ENCODE measurements at places on chromosomes 2 and 18.

GRCh38 chr2:152396051-152396511, 61.1 kb downstream of the FMNL2 start:
- no peak for DNase-seq

DNA sequence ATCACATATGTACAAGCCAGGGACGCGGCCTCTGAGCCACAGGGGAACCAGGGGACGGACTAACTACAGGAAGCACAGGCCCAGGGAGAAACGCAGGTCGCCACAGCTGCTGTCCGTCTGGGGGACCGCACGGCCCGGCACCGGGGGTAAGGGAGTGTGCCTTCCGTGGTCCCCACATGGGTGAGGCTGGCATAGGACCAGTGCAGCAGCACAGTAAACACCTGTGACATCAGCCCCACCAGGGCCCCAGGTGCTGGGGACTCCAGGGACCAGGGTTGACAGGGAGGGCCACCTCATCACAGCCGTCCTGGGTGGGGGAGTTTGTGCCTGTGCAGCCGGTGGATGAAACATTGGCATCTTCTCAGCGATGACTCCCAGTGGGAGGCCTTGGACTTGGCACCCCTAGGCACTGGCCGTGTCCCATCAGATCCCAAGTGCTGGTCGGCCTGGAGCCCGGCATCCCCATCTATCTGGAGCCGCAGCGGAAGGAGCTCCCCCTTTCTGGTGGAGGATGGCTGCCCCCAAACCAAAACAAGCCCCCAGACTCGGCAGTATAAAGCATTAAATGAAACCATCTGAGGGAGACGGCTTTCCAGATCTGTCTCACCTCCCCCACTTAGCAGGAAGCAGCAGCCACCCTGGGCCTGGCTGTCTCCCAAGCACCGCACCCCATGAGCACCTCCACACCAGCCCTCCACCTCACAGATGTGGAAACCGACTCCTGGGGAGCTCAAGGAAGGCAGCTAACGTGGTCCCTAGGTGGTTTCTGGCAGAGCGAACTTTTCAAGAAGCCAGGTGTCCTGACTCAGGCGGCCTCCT, 22.5 kb downstream of the AQP12A start:
- no peak for DNase-seq

DNA sequence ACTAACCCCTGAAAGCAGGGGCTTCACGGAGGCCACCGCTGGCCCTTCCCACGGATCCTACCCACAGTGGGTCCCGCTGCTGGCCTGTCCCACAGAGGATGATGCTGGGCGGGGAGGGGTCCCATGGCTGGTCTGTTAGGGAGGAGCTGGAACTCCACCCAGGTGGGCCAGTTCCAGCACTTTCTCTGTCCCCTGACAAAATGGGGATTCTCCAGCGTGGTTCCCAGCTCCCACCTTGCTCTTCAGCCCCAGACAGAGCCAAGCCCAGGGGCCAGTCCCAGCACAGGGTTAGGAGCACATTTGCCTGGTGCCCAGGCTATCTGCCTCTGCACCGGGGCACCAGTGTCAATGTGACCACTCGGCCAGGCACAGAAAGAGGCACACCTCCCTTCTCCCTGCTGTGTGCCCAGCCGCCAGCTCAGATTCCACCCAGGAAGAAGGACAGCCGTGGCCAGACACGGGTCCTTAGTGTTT, 50.0 kb downstream of the ANKMY1 start:
- DNase-seq = no peak

DNA sequence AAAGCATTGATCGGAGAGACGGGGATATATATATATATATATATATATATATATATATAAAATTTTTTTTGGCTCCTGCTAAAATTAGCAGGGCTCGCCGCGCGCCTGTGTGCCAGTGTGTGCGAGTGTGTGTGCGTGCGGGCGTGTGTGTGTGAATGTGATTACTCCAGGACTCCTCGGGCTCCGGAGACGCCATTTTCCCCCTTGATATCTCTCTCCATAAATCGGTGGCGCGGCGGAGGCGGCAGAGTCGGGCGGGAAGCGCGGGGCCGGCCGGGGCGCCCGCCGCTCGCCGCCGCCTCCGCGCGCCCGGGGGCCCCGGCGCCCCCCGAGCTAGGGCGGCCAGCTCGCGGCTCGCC, 795 bp upstream of the SETBP1 start:
- DNase-seq = peak; percentile 38

- DNase-seq = no peak
Measured at GRCh38 chr2:128607440-128607839, 288.8 kb upstream of the HS6ST1 start.

GRCh38 chr18:68665628-68666027, 49.3 kb downstream of the TMX3 start:
- no peak for DNase-seq

DNA sequence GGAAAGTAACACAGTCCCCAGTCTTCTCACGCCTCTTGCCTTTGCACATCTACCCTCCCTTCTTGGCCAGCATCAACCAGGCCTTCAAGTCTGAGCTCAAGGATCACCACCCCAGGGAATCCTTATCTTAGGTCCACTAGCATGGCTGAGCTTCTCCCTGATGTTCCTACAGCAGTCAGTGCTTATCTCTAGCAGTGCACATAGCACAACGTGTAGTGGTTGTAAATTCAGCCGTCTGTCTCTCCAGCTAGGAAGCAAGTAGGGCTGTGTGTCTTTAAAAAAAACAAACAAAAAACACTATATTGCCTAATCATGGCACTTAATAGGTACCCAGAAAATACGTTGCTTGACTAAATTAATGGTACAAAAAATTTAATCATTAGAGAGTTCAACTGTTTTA, 29.2 kb downstream of the KCNG3 start:
- no peak for DNase-seq

GRCh38 chr2:46540496-46541331, 61.3 kb downstream of the TMEM247 start:
- DNase-seq = no peak

GRCh38 chr18:50014606-50015005, 180.3 kb downstream of the MYO5B start:
- no peak for DNase-seq

DNA sequence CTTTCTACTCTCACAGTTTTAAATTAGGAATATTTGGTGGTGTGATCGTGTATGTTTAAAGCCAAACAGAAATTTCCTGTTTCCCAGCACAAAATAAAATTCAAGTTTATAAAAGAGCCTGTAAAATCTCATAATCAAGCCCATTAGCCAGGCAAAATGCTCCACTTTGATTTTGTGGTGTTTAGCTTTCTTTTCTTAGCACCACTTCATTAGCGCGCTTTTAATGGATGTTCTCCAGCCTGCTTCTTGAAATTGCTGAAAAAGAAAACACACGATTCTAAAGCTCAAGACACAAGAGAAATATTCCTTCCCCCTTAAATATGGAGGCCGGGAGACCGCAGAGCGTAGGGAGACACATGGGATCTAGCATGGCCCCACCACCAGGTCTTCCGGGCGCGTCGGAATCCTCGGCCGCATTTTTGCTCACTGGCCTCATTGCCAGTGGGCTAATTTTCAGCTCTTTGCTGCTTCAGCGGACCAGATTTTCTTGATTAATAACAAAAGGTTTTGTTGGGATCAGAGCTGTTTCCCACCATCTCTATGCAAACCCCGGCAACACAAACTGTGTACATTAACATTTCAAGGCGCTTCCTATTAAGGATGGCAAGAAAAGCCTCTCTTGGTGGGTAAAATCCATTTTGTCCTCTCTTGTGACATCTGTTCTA, 40.4 kb upstream of the ID2 start:
- DNase-seq = no peak

GRCh38 chr2:230904856-230905447, 20.1 kb downstream of the GPR55 start:
- DNase-seq = no peak

DNA sequence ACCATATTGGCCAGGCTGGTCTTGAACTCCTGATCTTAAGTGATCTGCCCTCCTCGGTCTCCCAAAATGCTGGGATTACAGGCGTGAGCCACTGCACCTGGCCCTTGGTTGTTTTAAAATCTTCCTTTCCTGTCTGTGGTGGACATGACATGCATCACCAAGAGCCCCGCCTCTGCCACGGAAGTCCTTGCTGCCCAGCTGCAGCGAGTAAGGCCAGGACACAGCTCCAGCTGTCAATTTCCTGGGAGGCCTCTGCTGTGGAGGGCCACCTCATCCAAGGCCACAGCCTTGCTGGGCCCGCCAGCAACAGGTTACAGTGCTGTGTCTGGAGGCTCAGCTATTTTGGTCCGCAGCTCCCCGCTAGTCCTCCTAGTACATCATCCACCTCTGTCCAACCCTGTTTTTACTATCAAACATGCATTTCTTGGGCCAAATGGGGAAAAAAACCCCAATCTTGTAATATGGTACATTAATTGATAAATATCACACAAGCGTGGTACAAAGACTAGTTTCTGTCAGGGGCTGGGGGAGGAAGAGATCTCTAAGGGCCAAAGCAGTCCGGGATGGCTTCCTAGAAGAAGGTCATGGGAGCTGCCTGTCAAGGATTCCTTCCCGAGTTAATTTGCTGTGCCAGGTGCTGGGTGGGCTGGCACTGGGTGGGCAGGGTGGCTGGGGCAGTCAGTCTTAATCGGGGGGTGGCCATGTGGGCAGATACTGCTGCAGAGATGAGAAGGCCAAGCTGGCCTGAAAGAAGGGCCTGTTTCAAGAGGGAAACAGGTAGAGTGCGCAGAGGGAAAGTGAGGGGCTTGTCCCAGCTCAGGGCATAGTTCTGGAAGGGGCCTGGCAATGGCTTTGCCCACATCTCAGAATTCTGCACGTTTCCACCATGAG, 100.5 kb downstream of the INHBB start:
- DNase-seq = no peak

GRCh38 chr2:186559848-186560247, 30.0 kb upstream of the ITGAV start:
- no peak for DNase-seq

DNA sequence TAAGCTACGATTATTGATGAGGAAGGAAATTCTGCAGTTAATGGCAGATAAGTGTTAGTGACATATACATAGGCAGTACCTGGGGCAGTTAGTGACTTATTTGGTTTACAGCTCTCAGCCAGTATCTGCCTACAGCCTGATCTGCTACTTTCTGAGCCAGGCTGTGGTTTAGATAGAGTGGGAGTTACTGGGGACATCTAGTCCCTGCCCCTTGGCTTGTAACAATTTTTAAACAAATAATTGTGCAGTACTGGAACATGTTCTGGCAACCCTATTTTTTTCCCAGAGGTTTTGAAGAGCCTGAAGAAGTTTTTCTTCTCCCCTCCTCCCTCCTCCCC, 2.3 kb downstream of the KIF5C start:
- no peak for DNase-seq

- no peak for DNase-seq
Measured at GRCh38 chr18:23250893-23251656, 115.8 kb downstream of the CABLES1 start.

DNA sequence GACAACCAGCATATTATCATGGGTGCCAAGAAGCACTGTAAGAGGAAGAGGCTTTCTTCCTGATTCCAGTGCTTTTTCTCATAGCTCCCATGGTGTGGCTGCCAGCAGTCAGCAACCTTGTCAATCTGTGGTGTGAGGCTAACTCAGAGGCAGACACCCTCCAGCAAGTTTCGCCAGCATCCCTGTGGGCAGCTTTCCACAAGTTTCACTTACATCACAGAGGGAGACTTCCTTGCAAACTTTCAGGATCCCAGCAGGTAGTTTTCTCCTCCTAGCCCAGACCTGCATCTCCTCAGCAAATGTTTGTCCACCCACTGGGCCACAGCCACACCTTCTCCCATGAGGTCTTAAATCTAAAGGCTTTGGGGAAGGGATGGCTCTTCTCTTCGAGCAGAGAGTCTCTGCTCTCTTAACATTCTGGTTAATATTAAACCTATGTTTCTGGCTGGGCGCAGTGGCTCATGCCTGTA, 9.1 kb downstream of the DNAH7 start:
- no peak for DNase-seq

- no peak for DNase-seq
Measured at GRCh38 chr2:98902209-98903063, 33.6 kb downstream of the CRACDL start.

- DNase-seq = no peak
Measured at GRCh38 chr2:37997629-37998028, 72.5 kb downstream of the RMDN2 start.

DNA sequence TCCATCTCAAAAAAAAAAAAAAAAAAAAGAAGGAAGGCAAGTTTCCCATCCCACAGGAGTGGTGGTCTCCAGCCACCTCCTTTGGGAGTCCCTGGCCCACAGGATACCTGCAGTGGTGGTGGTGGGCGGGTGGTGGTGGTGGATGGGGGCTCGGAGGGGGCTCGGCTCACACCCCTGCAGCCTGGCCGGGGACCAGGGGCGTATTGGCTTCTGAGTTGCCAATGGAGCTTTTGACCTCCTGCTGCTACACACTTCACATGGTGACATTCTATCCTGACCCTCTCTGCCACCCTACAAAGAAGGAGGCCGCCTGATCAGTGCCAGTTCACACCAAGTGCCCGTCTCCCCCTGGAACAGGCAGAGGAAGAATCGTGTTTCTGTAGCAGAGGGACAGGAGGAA, 119.6 kb downstream of the NFATC1 start:
- no peak for DNase-seq

DNA sequence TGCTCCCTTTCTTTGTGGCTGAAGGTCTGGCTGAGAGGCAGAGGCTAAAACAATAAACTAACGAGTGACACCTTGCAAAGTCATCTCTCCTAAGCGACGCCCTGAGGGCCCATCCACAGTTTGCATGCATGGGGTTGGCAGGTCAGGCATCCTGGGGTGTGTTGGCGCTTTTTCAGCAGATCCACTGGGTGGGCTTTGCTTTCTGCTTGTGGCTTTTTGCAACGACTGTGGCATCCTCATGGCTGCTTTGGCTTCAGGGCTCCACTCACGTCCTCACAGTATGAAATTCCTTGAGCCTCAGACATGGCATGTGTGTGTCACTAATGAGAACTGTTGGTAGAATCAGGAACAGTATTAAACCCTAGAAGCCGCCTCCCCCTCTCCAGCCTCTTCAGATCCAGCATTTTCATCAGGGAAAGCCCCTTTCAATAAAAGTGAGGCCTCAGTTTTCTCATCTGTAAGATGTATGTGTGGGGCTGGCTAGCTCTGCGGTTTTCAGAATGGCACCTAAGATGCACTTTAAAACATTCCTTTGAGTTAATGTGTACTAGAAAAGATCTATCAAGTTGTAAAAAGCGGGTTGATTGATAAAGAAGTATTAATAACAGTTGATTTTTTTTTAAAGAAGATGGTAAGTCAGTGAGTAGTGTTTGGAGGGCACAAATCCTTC, 72.5 kb downstream of the SH3BP4 start:
- DNase-seq = no peak

DNA sequence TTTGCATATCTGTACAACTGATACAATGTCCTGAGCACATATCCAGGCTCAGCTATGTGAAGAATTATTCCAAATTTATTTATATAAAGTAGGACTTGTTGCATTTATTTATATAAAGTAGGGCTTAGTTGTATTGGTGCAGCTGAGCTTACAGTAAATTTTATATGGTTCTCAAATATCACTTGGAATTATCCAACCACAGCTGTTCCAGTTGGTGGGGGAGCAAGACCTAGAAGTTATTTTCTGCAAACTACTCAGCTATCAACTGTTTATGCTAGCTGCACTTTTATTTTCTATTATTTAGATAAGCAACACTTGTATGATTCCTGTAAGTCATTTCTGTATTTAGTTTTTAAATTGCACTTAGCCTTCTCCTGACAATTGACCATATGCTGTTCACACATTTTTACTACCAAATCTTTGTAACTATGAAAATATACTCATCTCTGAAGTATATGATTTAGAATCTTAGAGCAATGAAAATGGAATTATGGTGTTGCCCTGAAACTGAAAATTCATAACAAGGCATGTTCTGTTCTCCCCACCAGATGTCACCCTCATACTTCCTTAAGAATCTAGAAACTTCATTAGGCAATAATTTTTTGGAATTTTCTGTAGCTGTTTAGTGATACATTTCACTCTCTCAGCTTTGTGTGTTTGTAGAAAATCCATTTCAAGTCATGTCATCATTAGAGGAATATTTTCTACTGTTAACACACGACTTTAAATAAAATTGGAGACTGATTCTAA, 157.0 kb upstream of the CBLN2 start:
- no peak for DNase-seq

Measured in stimulated activated naive B cell treated with anti-CD40 and anti-IgM and Interleukin-4, amounts not matched to agents 10 μg/mL and 1 μg/mL and 100 μg/mL, for 72 hours (primary cell).